Upper lobe of right lung (tissue), 1 donor: ENCODE measurements at places on chromosomes 7 and 10.

GRCh38 chr10:5611899-5612680, 54.3 kb downstream of the ASB13 start:
- DNase-seq: no peak

DNA sequence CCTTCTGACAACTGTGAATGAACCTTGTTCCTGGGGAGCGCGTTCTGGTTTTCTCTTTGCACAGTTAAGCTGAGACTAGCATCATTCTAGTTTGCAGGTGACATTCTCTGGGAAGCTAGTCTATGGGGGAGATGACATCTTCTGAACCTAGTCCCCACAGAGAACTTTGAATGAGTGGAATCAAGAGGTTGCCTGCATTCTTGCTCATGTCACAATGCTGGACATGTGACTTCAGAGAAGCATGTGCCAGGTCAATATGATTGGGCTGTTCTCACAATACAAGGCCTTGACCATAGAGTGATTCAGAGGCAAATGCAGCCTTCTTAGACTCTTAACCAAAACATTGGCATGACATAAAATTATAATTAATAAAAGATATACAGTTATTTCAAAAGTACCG, 22.1 kb downstream of the KLLN start:
- no peak for DNase-seq

DNA sequence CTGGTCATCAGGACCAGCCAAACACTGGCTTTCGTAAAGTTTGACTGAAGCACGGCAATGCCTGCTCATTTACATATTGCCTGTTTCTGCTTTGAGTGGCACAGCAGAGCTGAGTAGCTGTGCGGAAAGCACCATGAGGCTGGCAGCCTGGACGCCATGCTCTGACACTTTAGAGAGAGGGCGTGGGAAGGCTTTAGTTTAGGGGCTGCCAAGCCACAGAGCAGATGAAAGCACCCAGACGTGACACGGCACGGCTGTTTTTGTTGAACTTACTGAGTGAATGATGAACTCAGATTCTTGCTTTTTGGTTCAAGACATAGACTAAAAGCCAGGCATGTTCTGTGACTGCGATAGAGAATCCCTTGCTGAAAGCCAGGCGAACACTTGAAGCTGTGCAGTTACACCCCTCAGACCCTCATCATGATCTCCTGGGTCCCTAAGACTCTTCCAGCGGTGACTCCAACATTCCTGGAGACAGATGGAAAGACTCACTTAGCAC, 182.1 kb downstream of the ZMYND11 start:
- peak; percentile 63 for DNase-seq

GRCh38 chr10:97830064-97830463, 19.6 kb upstream of the GOLGA7B start:
- DNase-seq: no peak

- DNase-seq: peak; percentile 65
Measured at GRCh38 chr10:86367152-86367951, 757 bp upstream of the GRID1 start.
